Right atrium auricular region (tissue), 2 donors: ENCODE measurements at places on chromosomes 13 and 19. TPM values are rescaled to one million over a fixed set of nuclear protein-coding genes. Genes with fewer than 3 reads are reported as not detected.

Gene CCDC194
- not detected for total RNA-seq

- peaks cover 14% of the 10 kb centered on the region for H3K4me1 ChIP-seq
- no peak for DNase-seq
- peaks cover 82% of the 10 kb centered on the region for H3K36me3 ChIP-seq
- H3K27ac ChIP-seq, result peak overlapping the region; percentile 30
- H3K27me3 ChIP-seq, result no peaks in the 10 kb centered on the region
Observed at GRCh38 chr19:34337739-34338138, 27.3 kb upstream of the GPI start.

Gene TEX101
- not detected for total RNA-seq

- no peaks in the 10 kb centered on the region for H3K27me3 ChIP-seq
- H3K36me3 ChIP-seq, result no peaks in the 10 kb centered on the region
- H3K27ac ChIP-seq, result no peak overlapping the region
- no peaks in the 10 kb centered on the region for H3K4me1 ChIP-seq
- no peak overlapping the region for H3K4me3 ChIP-seq
Observed at GRCh38 chr13:87129602-87130300, 541.4 kb upstream of the SLITRK5 start.

DNA sequence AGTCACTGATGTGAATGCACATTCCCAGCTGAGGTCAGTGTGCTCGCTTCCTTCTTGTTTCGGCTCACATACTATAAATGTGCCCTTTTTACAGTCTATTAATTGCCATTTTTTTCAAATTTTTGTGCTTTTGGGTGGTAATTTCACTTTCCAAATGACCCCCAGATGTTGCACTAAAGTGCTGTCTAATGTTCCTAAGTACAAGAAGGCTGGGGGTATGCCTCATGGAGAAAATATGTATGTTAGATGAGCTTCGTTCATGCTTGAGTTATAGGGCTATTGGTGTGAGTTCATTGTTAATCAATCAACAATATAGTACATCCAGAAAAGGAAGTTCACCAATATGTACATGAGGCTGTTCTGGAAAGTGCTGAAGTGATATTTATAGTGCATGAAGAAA, 84.7 kb downstream of the KL start:
- H3K4me1 ChIP-seq, result no peaks in the 10 kb centered on the region
- no peak for DNase-seq
- no peaks in the 10 kb centered on the region for H3K27me3 ChIP-seq
- no peak overlapping the region for H3K4me3 ChIP-seq
- H3K36me3 ChIP-seq, result peaks cover 14% of the 10 kb centered on the region
- H3K27ac ChIP-seq, result no peak overlapping the region

DNA sequence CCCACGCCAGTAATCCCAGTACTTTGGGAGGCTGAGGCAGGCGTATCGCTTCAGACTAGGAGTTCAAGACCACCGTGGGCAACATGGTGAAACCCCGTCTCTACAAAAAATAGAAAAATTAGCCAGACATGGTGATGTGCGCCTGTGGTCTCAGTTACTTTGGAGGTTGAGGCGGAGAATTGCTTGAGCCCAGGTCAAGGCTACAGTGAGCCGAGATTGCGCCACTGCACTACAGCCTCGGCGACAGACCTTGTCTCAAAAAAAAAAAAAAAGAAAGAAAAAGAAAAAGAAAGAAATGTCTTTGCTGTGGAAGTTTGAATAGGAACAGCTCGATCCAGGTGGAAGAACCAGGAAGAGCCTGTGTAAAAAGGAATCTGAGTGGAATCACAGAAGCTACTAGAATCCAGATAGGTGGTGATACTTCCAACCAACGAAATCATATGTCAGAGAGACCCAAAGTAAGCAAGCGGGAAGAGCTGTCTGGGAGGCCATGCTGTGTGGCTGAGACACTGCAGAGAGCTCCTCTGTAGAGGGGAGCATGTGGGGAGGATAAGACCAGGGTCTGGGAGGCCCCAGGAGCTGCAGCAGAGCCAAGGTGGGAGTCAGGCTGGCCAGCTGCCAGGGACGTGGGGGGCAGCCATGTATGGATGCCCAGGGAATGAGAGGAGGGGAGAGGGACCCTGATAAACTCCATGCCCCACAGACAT, 21.1 kb downstream of the LATS2 start:
- no peak overlapping the region for H3K4me3 ChIP-seq
- peaks cover 7% of the 10 kb centered on the region for H3K36me3 ChIP-seq
- peak overlapping the region; percentile 8 for H3K27ac ChIP-seq
- H3K4me1 ChIP-seq, result no peaks in the 10 kb centered on the region

DNA sequence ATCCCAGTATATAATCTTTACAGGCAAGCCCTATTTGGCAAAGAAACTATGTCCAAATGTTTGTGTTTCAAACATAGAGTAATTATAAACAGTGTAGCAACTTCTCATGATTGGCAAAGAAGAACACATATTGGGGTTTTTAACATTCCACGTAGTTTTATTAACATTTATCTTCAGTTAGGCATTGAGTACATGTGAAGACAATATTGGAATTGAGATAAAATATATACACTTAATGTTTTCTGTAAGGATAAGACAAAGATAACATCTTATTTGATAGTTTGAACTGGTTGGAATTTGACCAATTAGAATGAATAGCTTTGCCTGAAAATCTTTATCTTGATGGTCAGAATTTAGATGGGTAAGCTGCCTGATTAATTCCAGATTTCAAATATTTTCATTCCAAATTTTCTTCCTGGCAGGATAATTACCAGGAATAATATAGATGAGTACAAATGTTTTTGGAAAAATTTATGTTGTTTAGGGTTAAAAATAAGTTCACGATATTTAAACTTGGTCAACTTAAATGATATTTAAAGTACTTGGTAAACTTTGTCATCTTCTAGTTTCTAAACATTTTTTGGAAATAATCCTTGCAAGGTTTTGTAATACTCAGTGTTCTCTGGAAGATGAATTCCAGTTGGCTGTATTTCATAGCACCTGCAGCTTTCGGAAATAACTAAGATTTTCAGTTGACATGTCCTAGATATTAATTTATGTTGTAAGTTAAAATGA, 536.5 kb upstream of the SPRY2 start:
- H3K27ac ChIP-seq, result no peak overlapping the region
- H3K27me3 ChIP-seq, result no peaks in the 10 kb centered on the region
- no peaks in the 10 kb centered on the region for H3K36me3 ChIP-seq
- DNase-seq, result no peak

Gene TMIGD2
- total RNA-seq, result 0.28 TPM

GRCh38 chr13:114281351-114282040, at the start of gene UPF3A:
Gene UPF3A (plus strand): TSS chr13:114281601. CDS start chr13:114281640, 39 bp downstream.
- H3K27me3 ChIP-seq, result no peaks in the 10 kb centered on the region
- H3K36me3 ChIP-seq, result peaks cover under 1% of the 10 kb centered on the region
- H3K4me3 ChIP-seq, result peak within 1 kb of the TSS; percentile 73
- no peaks in the 10 kb centered on the region for H3K4me1 ChIP-seq
- H3K27ac ChIP-seq, result peak within 1 kb of the TSS; percentile 97

DNA sequence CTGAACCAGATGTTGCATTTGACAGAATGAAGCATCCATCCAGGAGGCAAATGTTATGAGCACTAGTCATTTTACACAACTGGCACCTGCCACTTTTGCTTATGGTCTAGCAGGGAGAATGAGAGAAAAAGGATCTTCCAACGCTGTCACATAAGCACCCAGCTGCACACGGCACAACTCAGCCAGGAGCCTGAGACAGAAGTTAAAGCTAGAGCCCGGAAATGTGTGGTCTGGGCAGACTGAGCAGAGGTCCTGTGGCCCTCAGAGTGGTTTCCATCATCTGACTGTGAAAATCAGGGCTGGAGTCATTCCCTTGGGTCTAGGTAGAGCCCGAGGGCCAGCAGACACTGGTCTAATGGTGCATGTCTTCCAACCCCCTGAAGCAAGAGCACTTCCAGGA, 78.4 kb upstream of the XPO4 start:
- H3K36me3 ChIP-seq, result peaks cover 77% of the 10 kb centered on the region
- H3K4me3 ChIP-seq, result no peak overlapping the region
- no peaks in the 10 kb centered on the region for H3K4me1 ChIP-seq
- no peak overlapping the region for H3K27ac ChIP-seq
- no peaks in the 10 kb centered on the region for H3K27me3 ChIP-seq

Gene SULT2A1
- total RNA-seq, result not detected

GRCh38 chr13:28077231-28077630, 23.1 kb downstream of the FLT3 start:
- H3K36me3 ChIP-seq, result no peaks in the 10 kb centered on the region
- H3K4me1 ChIP-seq, result no peaks in the 10 kb centered on the region
- no peak overlapping the region for H3K27ac ChIP-seq
- H3K27me3 ChIP-seq, result no peaks in the 10 kb centered on the region
- DNase-seq, result no peak

Gene OXGR1
- not detected for total RNA-seq
